ENCODE measurements at places on chromosomes 13 and 19.

GRCh38 chr19:30450835-30451321, 78.7 kb downstream of the ZNF536 start:
- DNase-seq = no peak

- DNase-seq = no peak
These were observed 25.8 kb upstream of the IGLON5 start for GRCh38 chr19:51285682-51286081.

- DNase-seq = no peak
These were observed 3.8 kb downstream of the MED26 start for GRCh38 chr19:16624236-16624635.

GRCh38 chr19:31018936-31019335, 330.3 kb downstream of the TSHZ3 start:
- DNase-seq = no peak

DNA sequence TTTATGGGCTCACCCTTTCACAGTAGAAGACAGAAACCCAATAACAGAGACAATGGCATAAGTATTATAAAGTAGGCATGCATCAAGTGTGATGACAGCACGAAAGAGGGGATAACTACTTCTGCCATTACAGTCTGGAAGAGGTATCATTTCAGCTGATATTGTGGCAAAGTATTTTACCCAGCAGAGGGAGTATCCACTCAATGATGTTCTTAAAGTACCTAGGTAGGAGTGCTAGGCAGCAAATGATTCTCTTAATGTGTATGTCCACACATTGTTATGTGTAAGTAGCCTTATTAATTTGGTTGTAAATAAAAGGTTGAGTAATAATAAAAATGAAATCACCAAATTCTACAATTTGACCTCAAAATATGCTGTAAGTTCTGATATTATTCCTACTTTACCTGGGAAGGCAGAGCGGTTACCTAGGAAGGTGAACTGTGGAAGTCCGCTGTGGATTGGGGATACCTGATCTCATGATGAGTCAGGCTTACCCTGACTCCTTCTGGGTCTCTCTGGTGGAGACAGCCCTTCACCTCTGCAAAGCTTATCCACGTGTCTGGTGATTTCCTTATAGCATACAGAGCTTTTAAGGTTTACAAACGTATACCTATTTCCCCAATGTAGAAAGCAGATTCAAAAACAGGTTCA, 4.1 kb upstream of the UBAC2 start:
- no peak for DNase-seq

DNA sequence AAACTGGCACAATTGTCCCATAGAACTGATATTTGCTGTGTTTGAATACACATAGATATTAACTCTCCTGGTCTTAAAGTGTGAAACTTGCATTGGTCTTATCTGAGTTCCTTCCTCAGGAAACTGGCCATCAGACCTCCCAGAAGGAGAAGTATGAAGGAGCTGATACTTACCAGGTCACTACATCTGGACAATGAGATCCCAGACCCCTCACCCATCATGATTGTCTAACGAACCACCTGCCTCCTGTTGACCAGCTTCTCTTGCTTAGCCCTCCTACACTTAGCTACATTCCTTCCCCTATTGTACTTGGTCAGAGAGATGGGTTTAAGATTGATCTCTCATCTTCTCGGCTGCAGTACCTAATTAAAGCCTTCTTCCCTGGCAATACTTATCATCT, 413.3 kb downstream of the KCTD12 start:
- DNase-seq = no peak

- DNase-seq = no peak
These were observed 167.9 kb downstream of the LMO7 start for GRCh38 chr13:75804054-75804453.

DNA sequence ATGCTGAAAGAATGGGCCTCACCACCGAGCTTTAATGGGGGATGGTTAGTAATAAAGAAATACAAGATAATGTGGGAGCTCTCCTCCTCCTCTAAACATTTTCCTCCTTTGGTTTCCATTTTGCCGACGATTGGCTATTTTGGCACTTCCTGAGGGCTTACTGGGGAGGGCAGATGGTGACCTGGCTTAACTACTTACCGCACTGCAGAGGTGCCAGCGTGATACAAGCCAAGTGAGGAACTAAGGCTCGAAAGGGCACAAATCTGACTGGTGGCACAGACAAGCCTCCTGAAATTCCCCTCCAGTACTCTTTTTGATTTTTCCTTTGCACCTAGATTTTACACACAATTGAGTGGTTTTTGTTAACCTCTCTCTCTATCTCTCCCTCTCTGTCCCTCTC, 53.3 kb upstream of the RAP2A start:
- no peak for DNase-seq

DNA sequence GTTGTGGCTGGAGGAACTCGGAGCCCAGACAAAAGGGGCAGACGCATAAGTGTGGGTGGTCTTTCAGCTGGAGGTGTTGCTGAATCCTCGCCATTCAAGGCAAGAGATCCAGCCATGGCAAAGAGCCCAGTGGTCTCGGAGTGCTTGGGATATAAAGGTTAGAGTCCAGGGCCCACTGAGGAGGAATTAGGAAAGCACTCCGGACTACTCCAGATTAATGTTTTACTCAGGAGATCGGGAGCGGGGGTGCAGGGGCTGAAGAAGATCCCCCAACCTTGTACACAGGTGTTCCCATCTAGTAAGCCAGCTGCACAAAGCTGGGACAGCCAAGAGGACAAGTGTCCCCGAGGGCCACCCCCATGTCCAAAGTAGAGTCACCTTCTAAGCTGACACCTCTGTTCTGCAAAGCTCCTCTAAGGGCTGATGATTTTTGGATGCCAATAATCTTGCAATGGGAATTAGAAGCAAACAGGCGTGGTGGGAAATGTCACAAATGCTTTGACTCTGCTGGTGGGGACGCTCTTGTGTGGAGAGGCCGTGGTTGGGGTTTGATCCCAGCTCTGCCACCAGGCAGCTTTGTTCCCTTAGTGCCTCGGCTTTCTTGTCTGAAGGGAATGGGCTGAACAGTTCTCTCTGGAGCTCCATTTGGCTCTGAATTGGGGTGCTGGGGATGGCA, 194.3 kb upstream of the SOX1 start:
- no peak for DNase-seq

DNA sequence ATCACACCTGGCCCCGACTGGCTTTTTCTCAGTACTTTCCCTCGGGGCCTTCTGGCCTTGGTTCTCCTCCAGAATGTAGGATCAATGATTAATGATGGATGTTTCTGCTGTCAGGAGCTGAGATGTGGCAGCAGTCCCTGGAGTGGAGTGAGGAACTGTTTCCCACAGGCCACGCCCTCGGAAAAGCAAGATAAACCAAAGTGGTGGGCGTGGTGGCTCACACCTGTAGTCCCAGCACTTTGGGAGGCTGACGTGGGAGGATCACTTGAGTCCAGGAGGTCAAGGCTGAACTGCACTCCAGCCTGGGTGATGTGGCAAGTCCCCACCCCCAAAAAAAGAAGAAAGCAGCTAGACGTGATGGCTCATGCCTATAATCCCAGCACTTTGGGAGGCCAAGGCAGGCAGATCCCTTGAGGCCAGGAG, 7.1 kb upstream of the SHFL start:
- no peak for DNase-seq

GRCh38 chr13:40640202-40640601, 26.2 kb downstream of the FOXO1 start:
- no peak for DNase-seq

DNA sequence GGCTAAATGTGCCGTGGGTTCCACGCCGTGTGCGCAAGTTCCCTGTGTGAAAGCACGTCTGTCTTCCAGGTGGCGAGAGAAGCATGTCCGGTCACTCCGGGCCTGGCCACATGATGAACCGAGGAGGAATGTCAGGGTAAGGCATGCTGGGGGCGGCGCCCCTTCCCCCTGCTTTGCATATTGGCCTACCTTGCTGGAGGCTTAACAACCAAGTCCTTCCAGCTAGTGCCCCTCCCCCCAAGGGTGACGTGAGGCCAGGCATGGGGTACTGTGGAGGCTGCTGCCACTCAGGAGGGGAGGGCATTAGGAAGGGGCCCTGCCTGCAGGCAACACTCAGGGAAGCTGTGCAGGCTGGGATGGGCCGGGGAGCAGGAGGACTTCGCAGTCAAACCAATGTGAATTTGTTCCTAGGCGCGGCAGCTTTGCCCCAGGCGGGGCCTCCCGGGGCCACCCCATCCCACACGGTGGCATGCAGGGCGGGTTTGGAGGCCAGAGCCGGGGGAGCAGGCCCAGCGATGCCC, 12.5 kb downstream of the MICOS13 start:
- DNase-seq = no peak

- no peak for DNase-seq
These were observed 19.2 kb downstream of the NECTIN2 start for GRCh38 chr19:44865196-44865767.

GRCh38 chr13:43140985-43141384, 117.6 kb downstream of the DNAJC15 start:
- no peak for DNase-seq

DNA sequence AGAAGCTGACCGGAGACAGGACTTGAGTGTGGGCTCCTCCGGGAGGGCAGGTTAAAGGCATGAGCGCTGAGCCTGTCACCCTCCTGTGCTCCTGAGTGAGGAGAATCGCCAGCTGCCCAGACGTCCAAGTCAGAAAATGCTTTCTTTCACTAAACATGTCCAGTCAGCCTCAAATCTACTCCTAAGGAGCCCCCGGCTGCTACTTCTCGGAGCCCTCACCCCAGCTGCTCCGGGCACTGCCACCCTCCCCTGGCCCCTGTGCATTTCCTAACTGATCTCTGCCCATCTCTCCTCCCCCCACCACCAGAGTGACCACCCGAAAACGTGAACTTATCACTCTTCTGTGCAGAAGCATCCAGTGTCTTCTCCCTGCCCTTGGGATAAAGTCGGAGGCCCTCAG, 277.5 kb upstream of the SOX1 start:
- no peak for DNase-seq

DNA sequence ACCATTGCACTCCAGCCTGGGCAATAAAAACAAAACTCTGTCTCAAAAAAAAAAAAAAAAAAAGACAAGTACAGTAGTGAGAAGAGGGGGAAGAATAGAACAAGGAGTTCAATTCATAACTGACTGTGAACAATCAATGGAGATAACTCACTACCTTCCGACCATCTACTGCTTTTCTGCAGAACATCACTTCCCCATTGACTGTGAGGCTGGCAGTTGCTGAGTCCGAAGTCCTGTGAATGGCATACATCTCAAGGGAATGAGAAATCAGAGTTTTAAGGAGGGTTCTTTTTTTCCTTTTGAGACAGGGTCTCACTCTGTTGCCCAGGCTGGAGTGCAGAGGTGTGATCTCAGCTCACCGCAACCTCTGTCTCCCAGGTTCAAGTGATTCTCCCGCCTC, 11.2 kb downstream of the ZNF565 start:
- no peak for DNase-seq

DNA sequence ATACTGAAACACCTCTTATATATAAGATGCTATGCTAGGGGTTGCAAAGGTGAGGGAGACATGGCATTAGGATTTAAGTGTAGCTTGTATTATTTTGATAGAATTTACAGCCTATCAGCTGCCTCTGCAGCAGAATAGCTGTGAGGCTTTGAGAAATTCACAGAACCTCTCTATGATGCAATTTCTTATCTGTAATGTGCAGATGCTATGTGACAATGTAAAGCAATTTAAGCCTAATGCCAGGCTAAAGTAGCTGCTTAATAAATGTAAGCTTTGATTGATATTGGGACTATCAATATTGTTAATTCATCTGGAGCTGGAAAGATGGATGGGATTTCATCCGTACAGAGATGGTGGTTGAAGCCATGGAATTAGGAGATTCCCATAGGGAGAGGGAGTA, 1.6 kb downstream of the ADGRE3 start:
- DNase-seq = no peak

GRCh38 chr19:46381756-46382345, 31.5 kb downstream of the CCDC8 start:
- no peak for DNase-seq

DNA sequence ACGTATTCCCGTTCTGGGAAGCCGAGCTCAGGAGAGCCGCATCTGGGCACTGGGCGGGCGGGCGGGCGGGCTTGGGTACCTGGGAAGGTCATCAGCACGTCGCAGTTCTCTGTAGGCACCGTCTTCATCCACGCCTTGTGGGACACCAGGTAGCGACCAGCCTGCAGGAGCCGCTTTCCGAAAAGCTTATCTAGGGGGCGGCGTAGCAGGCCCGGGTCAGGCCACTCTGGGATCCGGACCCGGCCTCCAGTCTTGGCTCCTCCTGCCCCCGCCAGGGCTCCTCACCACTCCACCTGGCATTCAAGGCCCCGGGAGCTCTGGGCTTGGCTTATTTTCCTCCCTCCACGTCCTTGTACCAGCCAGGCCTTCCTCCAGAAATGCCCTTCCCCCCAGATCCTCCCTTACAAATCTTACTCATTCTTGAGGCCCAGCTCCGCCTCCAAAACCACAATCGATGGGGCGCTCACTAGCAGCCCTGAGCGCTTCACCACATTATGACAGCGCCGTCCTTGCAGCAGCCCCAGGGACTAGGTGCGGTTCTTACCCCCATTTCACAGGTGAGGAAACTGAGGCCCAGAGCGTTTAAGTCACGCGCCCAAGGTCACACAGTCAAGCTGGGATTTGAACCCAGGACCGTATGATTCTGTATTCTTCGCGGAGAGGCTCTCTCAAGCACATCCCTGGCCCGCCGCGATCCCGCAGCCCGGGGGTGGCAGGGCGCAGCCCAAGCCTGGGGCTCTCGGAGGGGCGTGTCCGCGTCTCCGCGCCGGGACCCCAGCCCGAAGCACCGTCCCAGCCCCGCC, 843 bp downstream of the ANO8 start:
- peak; percentile 48 for DNase-seq

DNA sequence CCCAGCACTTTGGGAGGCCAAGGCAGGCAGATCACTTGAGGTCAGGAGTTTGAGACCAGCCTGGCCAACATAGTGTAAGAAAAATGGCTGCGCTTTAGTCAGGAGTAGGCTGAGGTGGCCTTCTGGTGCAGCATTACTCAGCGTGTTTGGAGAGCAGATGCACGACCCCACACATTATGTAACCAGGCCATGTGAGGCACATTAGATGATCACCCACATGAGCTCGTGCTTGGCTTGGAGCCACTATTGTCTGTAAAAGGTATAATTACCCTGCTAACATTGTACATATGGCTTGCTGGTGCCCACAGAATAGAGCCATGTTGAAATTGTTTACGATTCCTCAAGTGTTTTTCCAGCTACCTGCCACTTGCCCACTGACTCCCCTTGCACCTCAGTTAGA, 24.0 kb upstream of the SCEL start:
- DNase-seq = no peak

GRCh38 chr13:106455190-106455589, 80.3 kb downstream of the EFNB2 start:
- DNase-seq = no peak

GRCh38 chr13:85529218-85529594, 270.0 kb downstream of the SLITRK6 start:
- no peak for DNase-seq

DNA sequence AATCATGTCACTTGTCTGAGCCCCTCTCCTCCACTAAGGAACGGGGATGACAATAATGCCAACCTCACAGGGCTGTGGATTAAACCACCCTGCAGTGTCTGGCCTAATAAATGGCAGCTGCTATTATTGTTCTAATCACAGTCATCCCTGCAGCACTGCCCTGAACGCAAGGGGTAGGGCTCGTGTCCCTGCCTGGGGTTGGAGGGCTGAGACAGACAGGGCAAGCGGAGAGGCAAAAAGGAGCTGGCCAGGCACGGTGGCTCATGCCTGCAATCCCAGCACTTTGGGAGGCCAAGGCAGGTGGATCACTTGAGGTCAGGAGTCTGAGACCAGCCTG, 10.2 kb upstream of the KPTN start:
- no peak for DNase-seq

- no peak for DNase-seq
These were observed 41.1 kb downstream of the TMTC4 start for GRCh38 chr13:100633461-100633860.

Data from stimulated activated CD4-positive, alpha-beta T cell treated with anti-CD3 and anti-CD28 coated beads, Interleukin-1b, Interleukin-23, amount 100 ng/mL, for 1 hour (primary cell).